ENCODE measurements at places on chromosomes 3 and 15.

GRCh38 chr15:67105065-67105951 lies 39.9 kb downstream of the SMAD3 start:
- DNase-seq = no peak

GRCh38 chr3:151708868-151709267 lies 24.9 kb upstream of the AADACL2 start:
- DNase-seq = no peak

DNA sequence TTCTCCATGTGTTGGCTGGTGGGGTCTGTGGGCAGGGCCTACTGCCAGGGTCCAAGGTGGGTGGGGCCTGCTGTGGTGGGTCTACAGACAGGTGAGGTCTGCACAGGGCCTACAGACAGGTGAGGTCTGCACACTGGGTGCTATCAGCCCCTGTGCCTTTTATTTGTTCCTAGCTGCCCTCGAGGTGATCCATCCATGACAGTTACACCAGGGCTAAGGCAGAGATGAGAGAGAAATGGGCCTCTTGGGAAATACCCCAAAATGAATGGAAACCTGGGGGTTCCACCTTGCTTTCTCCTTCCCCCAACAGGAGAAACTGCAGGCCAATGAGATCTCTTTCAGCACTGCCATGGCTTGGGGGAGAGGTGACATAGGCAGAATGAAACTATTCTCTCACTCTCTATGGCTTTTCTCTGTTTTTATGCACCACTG lies 36.4 kb downstream of the CFAP100 start:
- DNase-seq = no peak

GRCh38 chr3:157819270-157820156 lies 286.7 kb downstream of the SHOX2 start:
- DNase-seq = no peak

GRCh38 chr3:26596335-26596734 lies 26.2 kb upstream of the LRRC3B start:
- no peak for DNase-seq

- DNase-seq = no peak
Observed at GRCh38 chr15:56869573-56869972, 48.9 kb upstream of the TCF12 start.

- no peak for DNase-seq
Observed at GRCh38 chr3:188772886-188773285, 398.9 kb upstream of the TPRG1 start.

- DNase-seq = no peak
Observed at GRCh38 chr3:71111784-71112440, 471.6 kb downstream of the FOXP1 start.

DNA sequence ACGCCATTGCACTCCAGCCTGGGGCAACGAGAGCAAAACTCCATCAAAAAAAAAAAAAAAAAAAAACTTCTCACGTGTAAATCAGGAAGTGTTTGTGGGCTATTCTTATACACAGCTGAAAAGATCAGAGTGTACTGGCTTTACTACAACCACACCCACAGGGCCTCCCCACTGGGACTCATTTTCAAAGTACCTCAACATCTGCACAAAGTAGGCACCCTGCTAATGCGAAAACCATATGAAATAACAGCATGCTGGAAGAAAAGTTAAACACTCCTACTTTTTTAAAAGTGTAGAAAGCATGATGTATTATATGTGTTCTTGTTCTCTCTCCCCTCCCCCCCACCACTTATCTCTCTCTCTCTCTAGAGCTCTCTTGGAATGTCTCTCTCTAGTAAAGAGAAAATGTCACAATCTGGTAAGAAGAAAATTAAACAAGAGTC lies 11.1 kb downstream of the UACA start:
- no peak for DNase-seq

- no peak for DNase-seq
Observed at GRCh38 chr3:37942646-37943045, 47.9 kb upstream of the VILL start.
